ENCODE measurements at places on chromosomes 7 and 10. TPM values are rescaled to one million over a fixed set of nuclear protein-coding genes. Genes with fewer than 3 reads are reported as not detected.
A peak's percentile ranks its signal among the peaks of the same experiment; 100 is the strongest.

GRCh38 chr7:24464861-24465260, 108.4 kb upstream of the PALS2 start:
- DNase-seq = no peak

- no peak for DNase-seq
Observed at GRCh38 chr7:2959103-2959680, 84.5 kb downstream of the CARD11 start.

- DNase-seq = no peak
Observed at GRCh38 chr7:150804802-150805201, 4.2 kb downstream of the TMEM176A start.

DNA sequence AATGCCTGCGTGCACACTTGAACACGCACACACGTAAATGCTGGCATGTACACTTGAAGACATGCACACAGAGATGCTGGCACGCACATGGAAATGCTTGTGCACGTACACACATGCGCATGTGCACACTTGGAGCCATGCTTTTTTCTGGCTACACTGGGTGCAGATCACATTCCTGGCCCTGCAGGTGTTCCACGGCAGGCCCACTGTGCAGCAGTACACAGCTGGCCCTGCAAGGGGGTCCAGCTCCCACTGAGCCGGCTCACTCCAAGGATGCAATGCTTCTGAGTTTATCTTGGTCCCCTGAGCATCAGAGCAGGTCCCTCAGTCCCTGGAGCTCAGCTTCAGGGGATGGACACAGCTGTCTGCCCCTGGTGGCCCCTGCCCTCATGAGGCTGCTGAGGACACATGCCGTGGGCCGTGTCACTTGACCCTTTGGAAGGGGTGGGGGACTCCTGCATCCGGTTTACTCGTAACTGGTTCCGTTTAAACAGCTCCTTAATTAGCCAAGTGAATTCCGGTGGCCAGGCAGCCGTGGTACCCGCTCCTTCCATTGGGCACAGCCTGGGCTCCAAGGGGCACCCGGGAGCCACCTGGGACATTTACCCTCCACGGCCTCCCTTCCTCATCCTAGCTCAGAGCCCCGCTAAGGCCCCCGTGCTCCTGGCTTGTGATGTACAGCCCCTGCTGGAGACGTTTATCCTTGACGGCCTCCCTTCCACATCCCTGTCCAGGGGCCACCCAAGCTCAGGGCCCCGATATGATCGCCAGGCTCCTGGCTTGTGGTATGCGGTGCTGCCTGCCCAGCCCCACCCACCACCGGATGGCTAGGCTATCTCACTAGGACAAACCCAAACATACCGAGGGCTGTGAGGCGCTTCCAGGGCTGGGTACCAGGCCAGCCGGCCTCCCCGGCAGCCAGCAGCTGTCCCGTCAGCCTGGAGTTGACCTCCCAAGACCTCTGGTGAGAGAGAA, 39.5 kb upstream of the DPYSL4 start:
- DNase-seq = no peak

DNA sequence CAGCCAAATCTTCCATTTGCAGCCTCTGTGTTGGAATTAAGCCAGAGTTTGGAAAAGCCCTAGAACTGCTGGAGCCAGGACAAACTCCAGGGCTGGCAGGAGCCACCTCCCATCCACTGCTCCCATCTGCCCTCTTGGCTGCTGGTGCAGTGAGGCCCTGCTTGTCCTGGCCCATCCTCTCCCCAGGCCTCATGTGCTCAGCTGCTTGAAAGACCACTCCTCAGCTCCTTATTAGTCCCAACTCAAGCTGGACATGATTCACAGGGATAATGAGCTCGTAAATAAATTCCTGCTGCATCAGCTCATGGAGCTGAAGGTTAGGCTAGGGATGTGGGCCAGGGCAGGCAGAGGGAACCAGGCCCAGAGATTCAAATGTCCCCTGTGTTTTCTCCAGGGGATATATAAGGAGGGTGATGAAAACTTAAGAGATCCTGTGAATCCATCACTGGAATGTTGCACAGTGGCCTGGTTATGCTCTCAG, 282.8 kb downstream of the RPS24 start:
- no peak for DNase-seq

GRCh38 chr7:43669286-43670081, 59.8 kb downstream of the COA1 start:
- peak; percentile 29 for DNase-seq

- DNase-seq = no peak
Observed at GRCh38 chr7:126715076-126715475, 537.7 kb downstream of the GRM8 start.

DNA sequence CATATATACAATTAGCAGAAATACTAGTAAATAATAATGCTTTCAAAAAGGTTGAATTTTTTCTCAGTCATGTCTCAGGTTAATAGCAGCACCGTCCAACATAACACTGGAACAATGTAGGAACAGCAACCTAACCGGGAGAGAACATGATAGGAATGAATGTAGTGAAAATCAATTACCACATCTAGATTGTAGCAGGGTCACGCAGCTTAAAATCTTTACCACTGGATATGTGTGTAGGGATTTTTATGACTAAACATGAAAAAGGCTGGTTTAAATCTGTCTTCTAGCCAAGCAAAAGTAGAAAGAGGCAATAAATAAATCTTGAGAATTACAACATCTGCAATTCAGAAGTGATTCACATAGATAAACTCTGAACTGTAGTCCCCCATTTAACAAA, 326.0 kb downstream of the DGKB start:
- DNase-seq = no peak

GRCh38 chr10:93456480-93456879, 25.7 kb downstream of the MYOF start:
- DNase-seq = no peak

GRCh38 chr7:134315679-134316538, 821 bp downstream of the SLC35B4 start:
- no peak for DNase-seq

DNA sequence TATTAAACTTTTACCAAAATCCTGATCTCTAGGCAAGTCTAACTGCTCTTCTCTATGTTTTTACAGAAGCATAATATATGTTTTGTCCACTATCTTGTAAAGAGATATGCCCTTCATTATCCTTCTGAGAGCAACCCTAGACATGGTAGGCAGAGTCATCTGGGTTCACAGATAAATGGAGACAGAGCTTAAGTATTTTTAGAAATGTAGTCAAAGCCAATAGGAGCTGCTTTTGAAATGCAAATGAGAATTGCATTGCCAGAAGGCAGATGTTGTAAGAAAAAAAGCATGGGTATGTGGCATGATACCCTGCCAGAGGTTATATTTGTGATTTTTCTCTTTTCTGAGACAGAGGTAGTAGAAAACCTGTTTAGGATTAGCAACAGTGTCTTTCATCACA, 964.8 kb downstream of the SORCS3 start:
- DNase-seq = no peak

GRCh38 chr10:106076496-106076895, 1088.0 kb downstream of the SORCS1 start:
- no peak for DNase-seq

- no peak for DNase-seq
Observed at GRCh38 chr7:29598613-29599012, 35.0 kb downstream of the PRR15 start.

GRCh38 chr10:65571011-65571570, 1354.7 kb upstream of the LRRTM3 start:
- no peak for DNase-seq

DNA sequence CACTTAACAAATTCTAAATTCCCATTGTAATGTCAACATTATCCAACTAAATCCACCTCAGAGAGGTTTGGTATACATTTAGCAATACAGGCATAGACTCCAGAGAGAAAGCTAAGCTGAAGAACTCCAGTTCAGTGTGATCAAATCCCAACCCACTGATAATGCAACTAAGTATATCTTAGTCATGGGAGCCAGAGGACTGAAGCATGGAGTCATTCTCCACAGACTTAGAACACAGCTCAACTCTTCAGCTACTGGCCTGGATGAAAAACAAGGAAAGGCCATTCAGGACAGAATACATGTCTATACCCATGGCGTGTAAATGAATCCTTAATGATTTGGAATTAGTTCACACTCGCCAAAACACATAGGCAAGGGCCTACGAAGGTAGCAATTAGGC, 27.9 kb downstream of the NOC3L start:
- DNase-seq = no peak

GRCh38 chr7:36261019-36261754, 108.1 kb downstream of the EEPD1 start:
- no peak for DNase-seq

DNA sequence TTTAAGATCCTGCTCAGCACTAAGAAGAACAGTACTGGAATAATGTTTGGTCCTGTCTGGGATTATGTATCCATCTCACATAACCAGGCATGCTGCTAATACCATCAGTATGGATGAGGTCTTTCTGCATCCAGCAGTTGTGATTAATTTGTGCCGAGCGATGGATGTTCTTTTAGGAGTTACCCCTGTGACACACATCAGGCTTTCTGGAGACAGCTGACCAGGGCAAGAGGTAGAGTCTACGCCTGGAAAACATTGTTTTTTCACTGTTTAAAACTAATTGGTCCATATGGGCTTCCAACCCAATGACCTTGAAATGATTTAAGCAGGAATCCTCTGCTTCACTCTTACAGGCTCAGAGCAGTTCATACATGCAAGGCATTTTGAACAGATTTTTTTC, 603.0 kb downstream of the PCDH15 start:
- no peak for DNase-seq

DNA sequence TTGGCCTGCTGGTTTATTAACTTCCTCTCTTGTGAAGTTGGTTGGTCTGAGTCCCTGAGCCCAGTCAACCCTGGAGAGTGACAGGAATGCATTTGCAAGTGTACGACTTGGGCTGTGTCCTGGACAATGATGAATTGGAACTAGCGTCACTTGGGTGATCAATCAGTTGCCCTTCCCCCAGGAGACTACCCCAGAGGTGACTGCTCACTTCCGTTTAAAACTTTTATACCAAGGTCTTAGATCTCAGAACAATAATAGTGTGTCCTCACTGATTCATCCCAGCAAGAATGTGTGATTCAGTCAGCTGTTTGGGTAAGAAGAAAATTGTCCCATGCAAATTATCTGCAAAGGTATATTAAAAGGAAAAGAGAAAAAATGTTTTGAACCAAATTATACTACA, 102.9 kb upstream of the ARMC3 start:
- no peak for DNase-seq

The ADCY1 gene
- total RNA-seq = 2.9 TPM

The PAX4 gene
- total RNA-seq = not detected

The GPR141 gene
- not detected for total RNA-seq

The ERVW-1 gene
- total RNA-seq = not detected

The MINDY4 gene
- 0.96 TPM for total RNA-seq

The TWIST1 gene
- 5.6 TPM for total RNA-seq

The KLHL7 gene
- total RNA-seq = 19.7 TPM

The KCNMA1 gene
- not detected for total RNA-seq

The ZCWPW1 gene
- 2.0 TPM for total RNA-seq

The BRI3 gene
- total RNA-seq = 68.3 TPM

Data from activated T-helper 1 cell treated with anti-CD3 and anti-CD28 coated beads, Interleukin-12 subunit alpha, Interleukin-12 subunit beta, Interleukin-2, Interleukin-4 antibody, amounts not matched to agents 30 ng/mL and 10 ng/mL and 1 ng/mL, durations not matched to agents 14 hours and 24 hours and 36 hours (primary cell).